Left forelimb (tissue), 1 donor: ENCODE measurements at places on chromosomes 3 and 15.

- DNase-seq = no peak
Measured at GRCh38 chr3:194537732-194538247, 51.0 kb upstream of the ATP13A3 start.

- DNase-seq = no peak
Measured at GRCh38 chr3:31924610-31925270, 56.3 kb downstream of the OSBPL10 start.

- no peak for DNase-seq
Measured at GRCh38 chr3:193068365-193068764, 150.7 kb upstream of the MB21D2 start.

GRCh38 chr3:16800361-16800760 lies 84.4 kb upstream of the PLCL2 start:
- DNase-seq = no peak

DNA sequence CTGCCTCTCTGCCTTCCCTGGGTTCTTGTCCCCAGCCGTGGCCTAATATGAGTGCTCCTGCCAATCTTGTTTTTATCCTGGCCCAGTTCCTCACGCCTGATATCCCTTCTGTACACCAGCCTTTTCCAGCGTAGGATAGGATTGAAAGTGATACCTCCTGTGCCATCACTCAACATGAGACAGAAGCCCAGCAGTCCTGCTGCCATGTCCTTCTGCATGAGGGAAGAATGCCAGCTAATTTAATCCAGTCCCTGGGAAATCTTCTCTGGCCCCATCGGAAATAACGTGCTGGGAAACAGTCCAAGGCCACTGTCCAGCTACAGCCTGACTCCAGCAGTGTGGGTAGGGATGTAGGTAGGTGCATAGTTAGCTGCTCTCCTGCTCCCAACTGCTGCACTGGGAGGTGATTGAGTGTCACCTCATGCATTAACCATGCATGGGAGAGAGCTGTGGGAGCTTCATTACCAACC lies 92.0 kb upstream of the TPM1 start:
- peak; percentile 46 for DNase-seq

DNA sequence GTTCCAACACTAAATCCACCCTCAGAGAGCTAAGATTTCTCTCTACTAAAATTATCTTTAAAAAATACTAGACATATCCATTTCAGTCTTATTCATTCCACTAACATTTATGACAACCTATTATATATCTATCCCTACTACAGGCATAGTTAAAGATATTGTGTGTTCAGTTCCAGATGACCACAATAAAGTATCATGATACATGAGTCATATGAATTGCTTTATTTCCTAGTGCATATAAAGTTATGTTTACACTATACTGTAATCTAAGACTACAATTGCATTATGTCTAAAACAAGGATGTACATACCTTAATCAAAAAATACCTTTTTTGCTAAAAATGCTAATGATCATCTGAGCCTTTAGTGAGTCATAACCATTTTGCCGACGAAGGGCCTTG lies 19.4 kb downstream of the SHOX2 start:
- DNase-seq = no peak

DNA sequence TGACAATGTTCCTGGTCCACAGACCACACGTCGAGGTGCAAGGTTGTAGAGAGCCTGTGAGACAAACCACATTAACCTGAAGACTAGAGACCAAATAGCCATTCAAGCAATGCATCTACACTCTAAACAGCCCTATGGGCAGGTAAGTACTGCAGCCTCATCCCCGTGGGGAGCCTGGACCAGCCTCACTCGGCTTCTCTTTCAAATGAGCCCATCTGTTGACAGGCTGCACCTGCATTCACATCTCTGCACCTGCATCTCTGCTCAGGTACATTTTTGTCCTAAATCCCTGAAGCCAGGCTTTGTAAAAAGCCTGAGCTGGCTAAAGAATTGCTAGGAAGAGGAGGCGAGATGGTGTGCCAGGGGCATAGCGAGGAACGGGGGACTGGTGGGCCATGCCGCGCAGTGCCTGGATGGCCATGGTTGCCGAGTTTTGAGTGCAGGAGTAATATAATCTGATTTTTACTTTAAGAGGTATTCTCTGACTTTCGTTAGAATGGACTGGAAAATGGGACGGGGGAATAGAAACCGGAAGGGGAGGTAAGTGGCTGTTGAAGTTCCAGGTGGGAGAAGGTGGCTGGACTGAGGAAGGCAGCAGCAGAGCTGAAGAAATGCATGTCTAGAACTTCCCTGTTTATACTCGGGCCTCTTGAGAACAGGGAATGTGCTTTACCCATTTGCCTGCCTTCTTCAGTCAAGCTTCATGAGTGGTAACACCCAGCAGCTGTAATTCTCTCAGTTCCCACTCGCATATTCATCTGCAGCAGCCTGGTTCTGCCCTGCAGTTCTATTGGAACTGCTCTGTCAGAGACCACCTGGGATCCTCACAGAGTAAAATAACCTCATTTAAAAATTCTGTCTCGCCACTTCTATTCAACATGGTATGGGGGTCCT lies 226.4 kb downstream of the OPA1 start:
- DNase-seq = no peak

GRCh38 chr3:120420928-120421551 lies 29.8 kb downstream of the FSTL1 start:
- DNase-seq = no peak

DNA sequence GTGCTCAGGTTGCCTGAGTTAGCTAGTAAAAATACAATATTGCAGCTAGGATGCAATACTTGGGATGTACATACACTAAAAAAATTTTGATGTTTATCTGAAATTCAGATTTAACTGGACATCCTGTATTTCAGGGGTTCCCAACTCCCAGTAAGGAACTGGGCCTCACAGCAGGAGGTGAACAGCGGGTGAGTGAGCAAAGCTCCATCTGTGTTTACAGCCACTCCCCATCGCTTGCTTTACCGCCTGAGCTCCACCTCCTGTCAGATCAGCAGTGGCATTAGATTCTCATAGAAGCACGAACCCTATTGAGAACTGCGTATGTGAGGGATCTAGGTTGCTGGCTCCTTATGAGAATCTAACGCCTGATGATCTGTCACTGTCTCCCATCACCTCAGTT lies 285.1 kb upstream of the PROK2 start:
- no peak for DNase-seq

GRCh38 chr15:65156692-65157091 lies 23.1 kb upstream of the PDCD7 start:
- no peak for DNase-seq

DNA sequence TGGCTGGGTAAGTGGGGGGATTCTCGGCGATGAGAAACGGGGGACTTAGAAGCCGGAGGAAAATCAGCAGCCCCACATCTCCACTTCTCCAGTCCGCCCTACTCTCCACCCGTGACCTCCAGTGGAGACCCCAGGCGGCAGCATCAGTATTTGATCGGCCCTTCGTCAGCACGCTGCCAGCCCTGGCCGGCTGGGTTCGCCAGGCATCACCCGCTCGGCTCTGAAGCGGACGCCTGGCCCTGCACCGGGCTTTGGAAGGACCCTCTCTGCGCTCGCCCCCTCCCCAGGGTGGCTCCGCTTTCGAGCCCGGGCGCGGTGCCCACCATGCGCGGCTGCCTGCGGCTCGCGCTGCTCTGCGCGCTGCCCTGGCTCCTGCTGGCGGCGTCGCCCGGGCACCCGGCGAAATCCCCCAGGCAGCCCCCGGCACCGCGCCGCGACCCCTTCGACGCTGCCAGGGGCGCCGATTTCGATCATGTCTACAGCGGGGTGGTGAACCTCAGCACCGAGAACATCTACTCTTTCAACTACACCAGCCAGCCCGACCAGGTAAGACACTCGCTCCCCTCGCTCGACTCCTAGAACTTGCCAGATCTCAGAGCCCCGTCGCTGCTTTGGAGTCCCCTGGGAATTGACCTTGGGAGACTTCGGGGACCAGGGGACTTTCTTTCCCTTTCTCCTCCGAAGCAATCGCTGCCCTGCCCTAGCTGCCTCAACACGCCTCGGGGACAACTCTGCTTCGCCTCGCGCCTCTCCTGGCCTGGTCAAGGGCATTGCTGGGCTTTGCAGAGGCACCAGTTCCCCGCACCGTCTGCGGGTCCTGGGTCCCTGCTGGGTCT lies 561 bp downstream of the SIDT1 start:
- DNase-seq = peak; percentile 72

DNA sequence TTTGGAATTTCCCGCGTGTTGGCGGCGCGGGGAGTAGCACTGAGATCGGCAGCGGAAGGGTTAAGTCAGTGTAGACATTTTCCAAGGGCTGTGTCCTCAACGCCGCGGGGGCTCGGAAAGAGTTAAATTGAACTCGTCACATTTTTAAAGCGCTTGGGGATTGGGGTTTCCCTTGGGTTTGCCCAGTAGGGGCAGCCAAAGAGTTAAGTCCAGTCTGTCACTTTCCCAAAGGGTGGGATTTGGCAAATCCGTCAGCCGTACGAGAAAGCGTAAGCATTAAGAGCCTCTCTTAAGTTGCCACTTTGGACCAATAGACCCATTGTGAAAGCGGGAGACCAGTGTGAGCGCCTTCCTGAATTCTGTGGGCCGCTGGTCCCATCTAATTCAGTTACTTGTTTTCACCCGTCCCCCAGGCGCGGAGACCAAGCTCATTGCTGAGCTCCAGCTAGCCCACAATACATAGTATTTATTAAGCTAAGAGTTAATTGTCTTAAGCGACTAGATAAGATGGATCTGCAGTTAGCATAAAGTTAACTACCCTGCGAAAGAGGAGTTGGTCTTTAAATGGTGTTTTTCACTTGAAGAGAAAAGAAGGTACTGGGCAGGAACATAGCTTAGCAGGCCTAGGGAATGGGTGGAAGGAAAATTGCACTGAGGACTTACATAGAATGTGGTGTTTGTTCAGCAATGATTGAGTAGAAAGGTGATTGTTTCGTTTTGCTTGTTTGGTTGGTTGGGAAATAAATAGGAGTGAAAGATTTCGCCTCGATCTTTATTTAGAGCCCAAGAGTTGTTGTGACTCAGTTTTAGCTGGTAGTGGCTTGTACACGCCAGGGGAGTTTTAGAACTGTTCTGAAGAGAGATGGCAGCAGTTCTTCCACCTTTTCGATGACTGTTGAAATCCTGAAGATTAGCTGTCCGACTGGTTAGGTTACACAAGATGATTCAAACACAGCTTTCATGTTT lies 932 bp downstream of the ARL8B start:
- DNase-seq = no peak

DNA sequence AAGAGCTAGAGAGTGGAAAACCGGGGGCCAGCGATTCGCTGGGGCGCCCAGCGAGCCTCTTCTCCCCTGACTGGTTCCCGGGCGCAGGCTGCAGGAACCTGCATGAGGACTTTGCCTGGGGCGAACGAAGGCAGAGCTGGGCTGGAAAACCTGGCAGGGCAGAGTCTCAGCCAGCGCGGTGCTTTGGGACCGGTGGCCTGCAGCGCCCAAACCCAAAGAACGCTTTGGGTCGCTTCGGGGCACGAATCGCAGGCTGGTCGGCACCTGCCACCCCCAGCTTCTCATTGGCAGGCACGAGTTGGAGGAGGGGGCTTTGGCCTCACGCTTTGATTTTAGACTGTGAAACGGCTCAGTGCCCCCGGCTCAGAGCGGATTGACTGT lies 3.0 kb downstream of the ONECUT1 start:
- no peak for DNase-seq

GRCh38 chr15:64503640-64504039 lies 43.3 kb downstream of the ZNF609 start:
- DNase-seq = no peak

GRCh38 chr15:29437888-29438702 lies 168.5 kb upstream of the NSMCE3 start:
- no peak for DNase-seq

GRCh38 chr3:30890907-30891306 lies 3.6 kb downstream of the GADL1 start:
- no peak for DNase-seq

GRCh38 chr3:180265551-180265950 lies 228.8 kb upstream of the PEX5L start:
- no peak for DNase-seq

GRCh38 chr3:98573181-98573728 lies 20.2 kb downstream of the CPOX start:
- no peak for DNase-seq

DNA sequence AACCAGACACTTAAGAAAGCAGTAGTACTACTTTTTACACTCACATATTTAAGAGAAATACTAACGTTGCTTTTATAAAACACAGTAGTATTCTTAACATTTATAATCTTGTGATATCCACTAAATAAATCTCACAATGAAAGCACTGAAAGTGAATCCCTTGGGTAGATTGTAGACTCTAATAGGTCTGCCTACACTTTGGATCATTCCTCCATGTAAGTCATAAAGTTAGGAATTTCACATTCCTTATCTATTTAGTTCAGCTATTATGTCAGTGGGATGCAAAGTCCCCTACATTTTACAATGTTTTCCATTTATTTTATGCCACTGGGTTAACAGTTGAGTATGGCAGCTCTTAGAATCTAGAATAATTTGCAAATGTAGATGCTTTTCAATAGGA lies 330.7 kb downstream of the LSAMP start:
- DNase-seq = no peak

DNA sequence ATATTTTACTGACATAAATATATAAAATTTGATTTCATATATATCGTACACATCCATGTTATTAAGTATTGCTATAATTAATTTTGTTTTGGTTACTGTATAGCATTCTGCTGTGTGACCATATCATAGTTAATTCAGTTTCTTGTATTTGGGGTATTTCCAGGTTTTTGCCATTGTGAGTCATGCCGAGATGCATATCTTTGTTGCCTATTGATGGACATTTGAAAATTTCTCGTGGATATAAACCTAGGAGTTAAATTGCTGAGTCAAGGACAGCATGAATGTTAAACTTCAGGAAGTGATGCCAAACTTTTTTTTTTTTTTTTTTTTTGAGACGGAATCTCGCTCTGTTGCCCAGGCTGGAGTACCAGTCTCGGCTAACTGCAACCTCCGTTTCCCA lies 33.7 kb upstream of the GPR171 start:
- DNase-seq = no peak

- DNase-seq = no peak
Measured at GRCh38 chr3:56833022-56833421, 31.3 kb upstream of the ARHGEF3 start.

GRCh38 chr15:80563372-80563997 lies 131.6 kb upstream of the ABHD17C start:
- DNase-seq = no peak

GRCh38 chr3:46184469-46184868 lies 23.6 kb downstream of the CCR1 start:
- no peak for DNase-seq

GRCh38 chr15:82921242-82921641 lies 31.3 kb downstream of the HOMER2 start:
- no peak for DNase-seq
